Lung (tissue), 17 donors: ENCODE measurements at places on chromosomes 12 and 14. TPM values are rescaled to one million over a fixed set of nuclear protein-coding genes. Genes with fewer than 3 reads are reported as not detected.

- no peak for DNase-seq
- H3K36me3 ChIP-seq, result no peaks in the 10 kb centered on the region
- H3K27ac ChIP-seq, result no peak overlapping the region
- no peak overlapping the region for H3K4me3 ChIP-seq
- H3K4me1 ChIP-seq, result no peaks in the 10 kb centered on the region
- H3K27me3 ChIP-seq, result no peaks in the 10 kb centered on the region
Observed at GRCh38 chr14:51738754-51739153, 87.0 kb downstream of the FRMD6 start.

GRCh38 chr12:124471828-124472227 lies 95.6 kb downstream of the NCOR2 start:
- no peak overlapping the region for H3K4me3 ChIP-seq
- no peaks in the 10 kb centered on the region for H3K27me3 ChIP-seq
- H3K36me3 ChIP-seq, result peaks cover 40% of the 10 kb centered on the region
- H3K4me1 ChIP-seq, result no peaks in the 10 kb centered on the region
- DNase-seq, result no peak
- H3K27ac ChIP-seq, result no peak overlapping the region

The IAPP gene
- total RNA-seq, result not detected

DNA sequence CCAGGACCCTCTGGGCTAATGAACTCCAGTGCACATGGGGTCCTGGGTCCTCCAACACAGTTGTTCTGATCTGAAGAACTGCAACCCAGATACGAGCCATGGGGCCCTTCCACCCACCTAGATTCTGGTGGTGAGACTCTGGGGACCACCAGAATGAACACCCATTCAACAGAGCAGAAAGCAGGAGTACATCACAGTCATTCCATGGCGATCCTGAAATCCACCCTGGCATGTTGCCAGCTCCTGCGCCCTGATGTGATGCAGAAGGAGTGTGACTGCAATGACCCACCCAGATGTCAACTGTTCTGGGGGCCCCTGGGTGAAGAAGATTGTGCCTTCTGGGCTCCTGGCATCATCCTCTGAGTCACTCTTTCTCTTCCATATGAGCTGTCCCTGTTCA lies 211.6 kb downstream of the KIF26A start:
- H3K27ac ChIP-seq, result no peak overlapping the region
- DNase-seq, result peak; percentile 35
- H3K27me3 ChIP-seq, result no peaks in the 10 kb centered on the region

The SSPN gene
- 10.9 TPM for total RNA-seq

DNA sequence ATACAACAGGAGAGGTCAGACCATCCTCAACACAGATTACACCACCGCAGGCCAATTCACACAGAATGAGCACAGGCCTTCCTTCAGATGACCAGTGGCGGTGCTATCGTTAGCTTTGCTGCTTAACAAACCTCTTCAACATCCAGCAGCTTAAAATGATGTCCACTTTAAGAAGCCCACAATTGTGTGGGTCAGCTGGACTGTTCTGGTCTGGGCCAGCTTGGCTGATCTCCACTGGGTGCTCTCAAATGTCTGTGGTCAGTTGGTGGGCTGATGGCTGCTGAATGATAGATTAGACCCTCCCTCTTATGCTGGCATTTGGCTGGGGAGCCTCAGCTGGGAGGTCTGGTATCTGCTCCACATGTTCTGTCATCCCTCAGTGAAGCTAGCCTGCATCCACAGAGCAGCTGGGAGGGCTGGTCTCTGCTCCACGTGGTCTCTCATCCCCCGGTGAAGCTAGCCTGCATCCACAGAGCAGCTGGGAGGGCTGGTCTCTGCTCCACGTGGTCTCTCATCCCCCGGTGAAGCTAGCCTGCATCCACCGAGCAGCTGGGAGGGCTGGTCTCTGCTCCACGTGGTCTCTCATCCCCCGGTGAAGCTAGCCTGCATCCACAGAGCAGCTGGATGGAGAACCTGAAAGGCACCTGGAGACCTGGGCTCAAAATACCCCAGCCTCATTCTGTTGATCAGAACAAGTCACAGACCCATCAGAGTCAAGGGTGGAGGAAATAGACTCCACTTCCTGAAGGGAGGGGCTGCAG lies 203.6 kb upstream of the DIO3 start:
- no peak overlapping the region for H3K4me3 ChIP-seq
- no peaks in the 10 kb centered on the region for H3K36me3 ChIP-seq
- H3K27ac ChIP-seq, result no peak overlapping the region

The DPPA3 gene
- total RNA-seq, result not detected

GRCh38 chr12:48954841-48955501 lies 2.3 kb downstream of the ARF3 start:
- H3K27ac ChIP-seq, result no peak overlapping the region
- H3K4me3 ChIP-seq, result no peak overlapping the region
- H3K36me3 ChIP-seq, result peaks cover 3% of the 10 kb centered on the region
- no peak for DNase-seq
- peaks cover 7% of the 10 kb centered on the region for H3K4me1 ChIP-seq

DNA sequence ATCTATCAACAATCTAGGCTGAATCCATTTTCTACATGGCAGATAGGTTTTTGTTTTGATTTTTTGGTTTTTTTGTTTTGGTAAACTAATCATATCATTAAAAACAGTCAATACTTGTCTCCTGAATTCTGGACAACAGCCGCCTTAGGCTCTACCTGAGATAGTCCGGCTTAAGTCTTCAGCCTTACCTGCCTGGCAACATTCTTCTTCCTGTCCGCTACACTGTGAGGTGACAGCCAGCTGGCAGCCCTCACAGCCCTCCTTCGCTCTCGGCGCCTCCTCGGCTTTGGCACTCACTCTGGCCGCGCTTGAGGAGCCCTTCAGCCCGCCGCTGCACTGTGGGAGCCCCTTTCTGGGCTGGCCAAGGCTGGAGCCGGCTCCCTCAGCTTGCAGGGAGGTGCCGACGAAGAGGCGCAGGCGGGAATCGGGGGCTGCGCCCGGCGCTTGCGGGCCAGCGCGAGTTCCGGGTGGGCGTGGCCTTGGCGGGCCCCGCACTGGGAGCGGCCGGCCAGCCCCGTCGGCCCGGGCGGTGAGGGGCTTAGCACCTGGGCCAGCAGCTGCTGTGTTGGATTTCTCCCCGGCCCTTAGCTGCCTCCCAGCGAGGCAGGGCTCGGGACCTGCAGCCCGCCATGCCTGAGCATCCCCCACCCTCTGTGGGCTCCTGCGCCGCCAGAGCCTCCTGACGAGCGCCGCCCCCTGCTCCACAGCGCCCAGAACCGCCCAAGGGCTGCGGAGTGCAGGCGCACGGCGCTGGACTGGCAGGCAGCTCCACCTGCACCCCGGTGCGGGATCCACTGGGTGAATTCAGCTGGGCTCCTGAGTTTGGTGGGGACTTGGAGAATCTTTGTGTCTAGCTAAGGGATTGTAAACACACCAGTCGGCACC lies 49.0 kb downstream of the MDGA2 start:
- no peak for DNase-seq
- no peak overlapping the region for H3K4me3 ChIP-seq
- H3K4me1 ChIP-seq, result no peaks in the 10 kb centered on the region
- no peak overlapping the region for H3K27ac ChIP-seq

GRCh38 chr14:56659964-56660551 lies 80.5 kb downstream of the TMEM260 start:
- no peak for DNase-seq
- H3K27ac ChIP-seq, result no peak overlapping the region
- H3K36me3 ChIP-seq, result no peaks in the 10 kb centered on the region
- H3K4me1 ChIP-seq, result no peaks in the 10 kb centered on the region
- H3K4me3 ChIP-seq, result no peak overlapping the region

The OR10A7 gene
- not detected for total RNA-seq

The TBX5 gene
- total RNA-seq, result 39.7 TPM

DNA sequence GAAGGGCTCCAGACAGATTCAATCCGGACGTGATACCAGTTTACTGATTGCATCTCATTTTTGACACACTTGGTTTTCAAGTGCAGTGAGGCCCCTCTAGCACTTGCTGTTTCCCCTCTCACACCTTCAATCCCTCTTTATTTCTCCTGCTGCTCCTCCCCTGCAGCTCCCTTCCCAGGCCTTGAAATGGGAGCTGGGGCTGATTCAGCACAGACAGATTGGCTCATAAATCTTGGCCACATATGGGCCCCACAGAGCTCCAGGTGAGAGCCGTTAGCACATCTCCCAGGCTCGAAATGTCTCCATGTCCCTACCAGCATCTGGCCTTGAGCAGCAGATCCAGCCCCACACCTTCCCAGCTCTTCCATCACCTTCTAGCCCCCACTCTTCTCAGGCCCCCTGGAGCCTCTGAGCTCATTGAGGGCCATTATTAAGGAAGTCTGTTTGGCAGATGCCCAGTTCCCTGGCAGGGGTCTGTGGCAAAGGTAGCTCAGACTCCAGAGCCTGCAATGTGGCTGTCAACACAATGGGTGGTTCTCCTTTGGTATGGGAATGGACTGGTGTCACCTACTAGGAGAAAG lies 220.3 kb upstream of the FKBP4 start:
- H3K27ac ChIP-seq, result no peak overlapping the region
- H3K36me3 ChIP-seq, result no peaks in the 10 kb centered on the region
- no peak for DNase-seq

DNA sequence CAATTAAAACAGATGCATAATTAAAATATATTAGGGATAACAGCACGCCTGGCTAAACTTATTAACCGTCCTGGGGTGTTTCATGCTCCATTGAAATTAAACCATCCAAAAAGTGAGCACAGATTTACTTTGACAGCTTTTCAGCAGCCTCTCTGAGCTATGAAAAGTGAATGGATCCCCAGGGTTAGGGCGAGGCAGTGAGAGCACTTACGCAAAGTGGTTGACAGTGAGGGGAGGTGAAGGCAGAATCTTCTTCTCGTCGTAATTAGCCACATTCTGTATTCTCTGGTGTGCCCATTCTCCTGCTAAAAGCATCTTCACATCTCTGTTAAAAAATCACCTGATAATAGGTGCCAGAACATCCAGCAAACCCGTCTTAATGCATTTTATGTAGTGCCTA lies 1.9 kb downstream of the TMTC2 start:
- H3K27me3 ChIP-seq, result no peaks in the 10 kb centered on the region
- H3K4me1 ChIP-seq, result peaks cover 6% of the 10 kb centered on the region
- peaks cover 3% of the 10 kb centered on the region for H3K36me3 ChIP-seq
- no peak overlapping the region for H3K27ac ChIP-seq
- DNase-seq, result no peak

DNA sequence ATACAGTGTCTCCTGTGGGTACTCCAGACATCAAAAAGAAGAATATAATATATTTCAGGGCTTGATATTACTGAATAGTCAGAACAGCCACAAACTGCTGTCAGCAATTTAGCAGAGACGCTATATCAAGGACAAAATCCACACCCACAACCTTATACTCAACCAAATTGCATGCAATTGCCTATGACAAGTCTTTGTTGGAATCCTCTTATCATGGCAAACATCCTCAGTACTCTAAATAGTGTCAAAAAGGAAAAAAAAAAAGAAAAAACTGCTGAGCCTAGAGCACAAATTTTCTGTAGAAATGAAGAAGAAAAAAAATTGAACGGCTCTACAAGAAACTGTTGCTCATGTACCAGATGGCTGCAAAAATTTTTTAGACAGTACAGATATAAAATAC lies 485.7 kb downstream of the TMTC2 start:
- H3K27me3 ChIP-seq, result no peaks in the 10 kb centered on the region
- H3K27ac ChIP-seq, result no peak overlapping the region
- H3K36me3 ChIP-seq, result no peaks in the 10 kb centered on the region
- no peak for DNase-seq
- H3K4me1 ChIP-seq, result no peaks in the 10 kb centered on the region

- H3K36me3 ChIP-seq, result no peaks in the 10 kb centered on the region
- H3K4me3 ChIP-seq, result no peak overlapping the region
- H3K27me3 ChIP-seq, result no peaks in the 10 kb centered on the region
- no peak overlapping the region for H3K27ac ChIP-seq
Observed at GRCh38 chr12:124442772-124443445, 124.5 kb downstream of the NCOR2 start.

DNA sequence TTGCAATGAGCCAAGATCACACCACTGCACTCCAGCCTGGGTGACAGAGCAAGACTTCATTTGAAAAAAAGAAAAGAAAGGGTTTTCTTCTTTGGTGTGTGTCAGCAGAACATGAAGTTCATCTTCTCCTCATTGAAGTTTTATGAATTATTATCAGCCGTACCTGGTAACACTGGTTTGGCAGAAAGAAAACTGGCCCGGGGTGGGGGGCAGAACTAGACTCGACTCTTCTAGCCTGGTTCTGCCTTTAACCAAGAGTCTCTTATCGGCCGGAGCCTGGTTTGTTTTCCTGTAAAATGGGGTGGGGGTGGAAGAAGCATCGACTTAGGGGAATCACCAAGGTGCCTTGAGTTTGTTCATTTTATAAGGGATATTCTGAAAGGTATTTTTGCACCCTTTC lies 64.1 kb downstream of the TECPR2 start:
- H3K4me1 ChIP-seq, result no peaks in the 10 kb centered on the region
- H3K27me3 ChIP-seq, result no peaks in the 10 kb centered on the region
- DNase-seq, result no peak
- H3K4me3 ChIP-seq, result no peak overlapping the region
- H3K27ac ChIP-seq, result no peak overlapping the region

GRCh38 chr12:6335451-6336078 lies 6.3 kb downstream of the TNFRSF1A start:
- peaks cover 20% of the 10 kb centered on the region for H3K36me3 ChIP-seq
- peak; percentile 67 for DNase-seq
- H3K4me1 ChIP-seq, result peaks cover 38% of the 10 kb centered on the region
- H3K4me3 ChIP-seq, result peak overlapping the region; percentile 12
- no peaks in the 10 kb centered on the region for H3K27me3 ChIP-seq

DNA sequence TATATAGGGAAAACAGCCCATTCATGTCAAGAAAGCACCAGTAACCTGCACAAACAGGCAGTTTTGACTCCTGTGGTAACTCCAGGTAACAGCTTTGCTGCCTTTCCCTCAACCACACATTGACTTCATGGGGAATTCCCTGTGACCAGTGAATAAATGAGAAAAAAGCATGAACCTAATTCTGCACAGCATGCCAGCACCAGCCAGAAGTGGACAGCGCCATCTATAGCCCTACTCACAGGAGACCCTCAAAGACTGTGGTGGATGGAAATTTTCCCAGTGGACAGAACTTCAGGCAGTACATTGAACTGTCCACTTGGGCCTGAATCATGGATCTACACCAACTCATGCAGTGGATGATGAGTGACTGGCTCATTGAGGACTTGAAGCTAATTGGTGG lies 152.1 kb downstream of the SLC8A3 start:
- no peaks in the 10 kb centered on the region for H3K36me3 ChIP-seq
- DNase-seq, result no peak
- H3K4me1 ChIP-seq, result no peaks in the 10 kb centered on the region
- no peaks in the 10 kb centered on the region for H3K27me3 ChIP-seq

DNA sequence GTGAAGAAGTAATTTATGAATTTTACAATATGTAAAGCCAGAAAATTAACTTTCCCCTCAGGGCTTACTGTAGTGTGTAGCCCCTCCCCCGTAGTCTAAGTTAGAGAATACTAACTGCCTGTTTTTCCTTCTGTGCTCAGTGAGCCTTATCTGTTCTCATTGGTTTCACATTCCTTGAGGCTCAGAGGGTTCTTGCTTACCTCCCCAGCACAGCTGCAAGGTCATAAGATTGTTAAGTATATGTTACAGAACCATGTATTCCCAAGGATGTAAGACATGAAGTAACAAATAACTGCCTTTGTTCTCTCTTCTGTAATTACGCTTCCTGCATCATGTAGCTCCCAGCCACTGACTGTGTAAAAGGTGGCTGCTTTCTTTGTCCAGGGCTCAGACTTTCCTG lies 1351.1 kb downstream of the TMEM121 start:
- H3K27me3 ChIP-seq, result no peaks in the 10 kb centered on the region
- peaks cover 2% of the 10 kb centered on the region for H3K4me1 ChIP-seq
- H3K4me3 ChIP-seq, result no peak overlapping the region
- H3K36me3 ChIP-seq, result no peaks in the 10 kb centered on the region
- no peak overlapping the region for H3K27ac ChIP-seq
- DNase-seq, result no peak
